Brain microvascular endothelial cell (primary cell): ENCODE measurements at places on chromosomes 1 and 21.

DNA sequence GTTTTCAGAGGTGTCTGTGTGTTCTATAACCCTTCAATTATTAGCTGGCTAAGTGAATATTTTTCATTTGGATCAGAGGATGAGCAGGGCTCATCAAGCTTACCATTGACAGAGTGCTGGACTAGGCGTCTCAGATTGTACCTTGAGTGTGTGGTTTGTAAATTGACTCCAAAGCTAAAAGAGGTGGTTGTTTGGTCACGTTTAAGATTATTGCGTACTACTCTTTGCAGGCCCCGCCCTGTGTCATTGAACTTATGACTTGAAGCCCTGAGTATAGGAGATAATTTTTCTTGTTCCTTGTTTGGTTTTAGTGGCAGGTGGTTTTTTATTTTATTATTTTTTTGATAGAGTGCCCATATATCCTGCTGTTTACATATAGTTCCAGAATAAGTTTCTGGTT is 17.7 kb downstream of the MRPS6 start:
- no peak for DNase-seq

- peak; percentile 96 for DNase-seq
These were observed 2.0 kb downstream of the ADAMTS1 start for GRCh38 chr21:26842974-26843932.

GRCh38 chr1:34975771-34976170 is 9.4 kb downstream of the TMEM35B start:
- DNase-seq, result no peak

DNA sequence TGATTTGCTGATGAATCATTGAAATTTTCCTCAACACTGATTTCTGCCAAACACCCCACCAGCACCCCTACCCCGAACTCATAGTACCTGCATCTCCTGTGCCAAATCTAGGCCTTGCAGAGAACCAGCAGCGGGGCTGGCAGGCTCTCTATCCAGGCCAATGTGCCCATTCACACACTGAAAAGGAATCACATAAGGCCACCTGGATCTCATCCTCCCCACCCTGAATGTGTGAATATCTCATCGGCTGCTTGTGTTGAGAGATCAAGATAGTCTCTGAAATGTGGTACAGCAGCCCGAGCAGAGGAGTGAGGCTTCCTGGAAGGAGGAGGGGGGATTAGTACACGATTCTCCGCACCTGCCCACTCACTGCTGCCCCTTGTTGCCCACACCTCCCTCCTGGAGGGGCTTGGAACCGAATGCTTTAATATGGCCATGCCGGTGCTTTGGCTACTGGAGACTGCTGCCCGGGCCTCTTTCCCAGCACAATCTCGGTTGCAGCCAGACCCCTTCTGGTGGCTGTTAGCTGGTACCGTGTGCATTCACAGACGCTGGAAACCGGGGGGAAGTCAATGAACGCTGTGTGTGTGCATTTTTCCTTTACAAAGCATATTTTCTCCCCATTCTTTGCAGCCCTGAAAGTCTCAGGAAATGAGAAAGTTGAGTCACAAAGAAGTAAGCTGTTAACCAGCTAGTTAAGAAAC is 619.5 kb downstream of the MATN1 start:
- DNase-seq, result no peak

GRCh38 chr1:33986390-33987095 is 122.7 kb downstream of the HMGB4 start:
- no peak for DNase-seq

DNA sequence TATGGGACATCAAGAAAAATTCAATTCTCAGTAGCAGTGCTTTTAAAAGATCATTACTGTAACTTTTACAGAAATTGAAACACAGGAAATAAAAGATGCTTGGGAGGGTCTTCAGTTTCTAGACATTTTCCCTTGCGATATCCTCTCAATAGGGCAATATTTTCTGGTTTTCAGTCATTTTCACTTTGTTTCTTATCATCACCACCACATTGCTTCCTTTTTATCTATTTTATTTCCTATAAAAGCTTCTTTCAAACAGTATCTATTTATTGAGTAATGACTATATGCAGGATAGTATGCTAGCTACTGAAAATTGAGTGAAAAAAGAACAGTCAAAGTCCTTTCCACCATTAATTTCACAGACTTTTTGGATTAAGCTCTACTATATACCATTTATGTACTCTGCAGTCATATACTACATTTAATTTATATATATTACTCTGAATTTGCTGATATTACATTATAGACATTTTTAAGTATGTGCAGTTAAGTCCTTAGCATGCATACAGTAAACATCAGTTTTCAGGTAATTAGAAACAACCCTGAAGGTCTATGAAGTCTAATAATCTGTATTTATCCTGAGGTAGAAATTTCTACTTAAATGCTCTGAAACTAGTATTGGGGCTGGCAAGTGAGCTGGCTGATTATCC is 18.7 kb downstream of the TRMT1L start:
- no peak for DNase-seq

- DNase-seq, result no peak
These were observed 228.4 kb downstream of the PTGER3 start for GRCh38 chr1:70819231-70819630.
